ENCODE measurements at places on chromosomes 4 and X.

- no peak for DNase-seq
Measured at GRCh38 chrX:46758163-46758955, 559 bp downstream of the SLC9A7 start.

- no peak for DNase-seq
Measured at GRCh38 chrX:84339507-84340364, 151.7 kb upstream of the RPS6KA6 start.

DNA sequence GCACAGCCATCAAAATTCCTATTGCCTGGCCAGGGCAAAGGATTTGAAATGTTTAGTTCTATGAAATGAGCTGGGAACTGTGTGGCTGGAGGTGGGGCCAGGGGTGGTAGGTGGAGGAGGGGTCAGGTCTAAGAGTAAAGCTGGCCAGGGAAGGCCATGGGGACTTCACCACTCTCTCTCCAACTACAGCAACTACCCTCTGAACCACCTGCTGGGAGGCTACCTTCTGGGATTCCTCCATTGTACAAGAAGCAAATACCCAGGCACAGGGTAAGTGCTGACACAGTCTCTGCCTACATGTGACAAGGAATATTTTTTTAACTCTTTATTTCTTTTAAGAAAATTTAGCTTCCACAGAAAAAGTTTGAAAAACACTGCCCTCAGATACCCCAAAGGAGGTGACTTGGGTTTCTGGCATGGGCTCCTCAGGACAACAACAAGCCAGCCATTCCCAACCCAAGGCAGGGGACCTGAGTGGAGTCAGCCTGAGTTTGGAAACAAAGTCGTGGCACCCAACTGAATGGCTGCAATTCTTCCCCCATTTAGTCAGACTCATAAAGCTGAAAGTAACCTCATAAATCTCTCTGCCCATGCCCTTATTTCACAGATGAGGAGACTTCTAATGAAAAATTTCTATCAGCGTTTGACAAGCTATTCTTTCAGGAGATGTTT is 593.8 kb upstream of the DIPK2B start:
- no peak for DNase-seq

DNA sequence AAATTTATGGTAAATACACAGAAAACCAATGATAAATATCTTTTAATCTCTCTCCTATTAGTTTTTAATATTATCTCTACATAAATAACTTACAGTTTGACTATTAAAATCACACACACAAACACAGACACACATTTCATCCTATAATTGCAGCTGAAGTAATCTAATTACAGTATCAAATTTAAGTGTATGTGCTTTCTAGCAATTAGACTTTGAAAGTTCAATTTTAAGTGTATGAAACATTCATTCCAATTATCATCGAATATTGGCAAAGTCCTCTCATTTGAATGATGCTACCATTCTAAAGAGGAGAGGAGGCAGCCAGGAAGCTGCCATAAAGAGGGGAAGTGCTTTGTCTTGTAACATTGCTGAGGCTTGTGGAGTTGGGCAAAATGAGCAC is 221.2 kb upstream of the PABPC4L start:
- no peak for DNase-seq

GRCh38 chr4:173418639-173419038 is 19.7 kb upstream of the SCRG1 start:
- no peak for DNase-seq

DNA sequence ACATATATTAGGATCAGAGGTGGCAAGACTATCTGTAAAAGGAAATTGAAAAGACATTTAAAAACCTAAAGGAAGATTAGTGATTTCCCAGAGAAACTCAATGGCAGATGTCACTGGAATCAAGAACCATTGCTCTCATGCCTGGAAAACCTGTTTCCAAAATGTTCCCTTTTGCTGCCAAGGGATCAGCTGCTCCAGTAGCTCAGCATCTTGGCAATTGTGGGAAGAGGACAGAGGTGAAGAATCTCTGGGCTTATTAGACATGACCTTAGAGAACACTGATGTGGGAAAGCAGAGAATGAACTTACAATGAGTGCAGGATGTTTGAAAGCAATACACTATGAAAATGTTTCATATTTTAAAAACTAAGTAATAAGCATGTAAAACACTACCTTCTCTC is 98.3 kb downstream of the SHROOM3 start:
- DNase-seq: no peak

- DNase-seq: no peak
Measured at GRCh38 chr4:151417164-151417571, 8.2 kb downstream of the FHIP1A start.

DNA sequence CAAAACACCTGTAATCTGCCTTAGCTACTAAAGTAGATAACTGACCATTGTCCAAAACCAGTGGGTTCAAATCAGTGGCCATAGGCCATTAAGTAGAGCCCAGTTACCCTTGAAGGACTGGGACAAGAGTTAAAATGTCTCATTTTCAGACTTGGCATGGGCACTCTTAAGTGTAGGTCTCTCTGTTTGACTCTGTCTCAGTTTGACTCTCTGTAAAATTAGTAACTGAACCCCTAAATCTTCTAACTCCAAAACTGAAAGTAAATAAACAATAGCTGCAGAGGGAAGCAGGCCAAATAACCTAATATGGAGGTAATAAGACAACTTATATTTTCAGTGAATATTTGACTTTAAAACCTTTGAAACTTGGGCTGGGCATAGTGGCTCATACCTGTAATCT is 89.1 kb downstream of the SLC16A2 start:
- no peak for DNase-seq

DNA sequence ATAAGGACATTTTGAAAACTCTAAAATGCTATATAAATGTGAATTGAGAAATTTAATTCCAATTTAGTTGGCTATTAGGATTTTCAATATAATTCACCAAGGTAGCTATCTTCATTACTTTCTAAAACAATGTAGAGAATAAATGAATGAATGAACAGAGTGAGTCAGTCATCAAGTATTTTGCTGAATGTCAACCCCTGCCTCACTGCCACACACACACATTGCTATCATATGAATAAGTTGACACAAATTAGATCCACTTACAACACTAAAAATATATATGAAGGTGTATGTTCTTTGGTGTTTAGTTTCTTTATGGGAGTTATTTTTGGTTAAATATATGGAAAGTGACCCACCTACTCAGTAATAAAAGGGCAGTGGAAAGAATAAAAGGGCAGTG is 141.4 kb upstream of the SMIM10 start:
- no peak for DNase-seq

DNA sequence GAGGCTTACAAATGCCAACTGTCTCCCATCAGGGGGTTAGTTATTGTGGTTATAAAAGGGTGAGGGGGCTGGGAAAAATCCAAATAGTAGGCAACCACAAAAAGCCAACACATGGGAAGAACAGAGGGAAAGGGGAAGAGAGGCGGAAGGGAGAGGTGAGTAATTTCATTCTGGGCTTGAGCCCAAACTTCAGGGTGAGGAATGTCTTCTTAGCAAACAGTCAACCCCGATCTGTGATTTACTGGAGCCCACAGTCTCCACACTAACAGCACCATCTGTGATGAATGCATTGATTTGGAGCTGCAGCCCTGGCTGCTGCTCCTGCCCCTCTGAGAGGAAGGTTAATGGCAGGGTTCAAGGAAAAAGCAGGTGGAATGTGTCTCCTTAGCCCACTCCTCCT is 162.2 kb upstream of the GPR101 start:
- DNase-seq: no peak

- DNase-seq: no peak
Measured at GRCh38 chr4:170169699-170170098, 79.9 kb upstream of the AADAT start.

GRCh38 chr4:5114950-5115349 is 63.7 kb downstream of the STK32B start:
- DNase-seq: peak; percentile 16

- DNase-seq: no peak
Measured at GRCh38 chr4:164304101-164304639, 449.8 kb upstream of the SMIM31 start.

GRCh38 chrX:64976673-64977040 is 407 bp upstream of the ZC4H2 start:
- DNase-seq: no peak

- no peak for DNase-seq
Measured at GRCh38 chrX:19855700-19856381, 31.6 kb downstream of the SH3KBP1 start.

DNA sequence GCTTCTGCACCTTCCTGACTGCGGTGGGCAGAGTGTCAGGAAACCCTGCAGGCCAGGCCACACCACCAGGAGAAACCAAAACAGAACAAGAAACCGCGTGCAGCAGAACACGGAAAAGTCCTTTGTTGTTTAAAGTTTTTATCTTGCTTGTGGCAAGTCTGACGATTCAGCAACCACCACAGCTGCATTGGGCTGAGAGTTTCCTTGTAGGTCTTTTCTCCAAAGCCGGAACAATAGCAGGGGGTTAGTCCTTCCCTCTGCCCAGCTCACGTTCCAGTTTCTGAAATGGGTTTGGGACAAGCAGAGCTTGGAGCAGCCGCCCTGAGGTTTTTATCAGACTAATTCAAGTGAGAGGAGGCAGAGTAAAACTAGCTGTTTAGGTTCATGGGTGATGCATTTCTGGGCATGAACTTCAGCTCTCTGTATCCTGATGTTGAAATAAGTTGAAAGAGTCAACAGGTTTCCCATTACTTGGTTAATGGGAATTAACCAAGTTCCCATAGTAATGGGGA is 216.9 kb downstream of the PTTG2 start:
- DNase-seq: no peak

GRCh38 chr4:139554642-139554892 is 1.5 kb downstream of the SETD7 start:
- DNase-seq: no peak

- DNase-seq: no peak
Measured at GRCh38 chrX:134633832-134634231, 24.4 kb downstream of the PLAC1 start.

DNA sequence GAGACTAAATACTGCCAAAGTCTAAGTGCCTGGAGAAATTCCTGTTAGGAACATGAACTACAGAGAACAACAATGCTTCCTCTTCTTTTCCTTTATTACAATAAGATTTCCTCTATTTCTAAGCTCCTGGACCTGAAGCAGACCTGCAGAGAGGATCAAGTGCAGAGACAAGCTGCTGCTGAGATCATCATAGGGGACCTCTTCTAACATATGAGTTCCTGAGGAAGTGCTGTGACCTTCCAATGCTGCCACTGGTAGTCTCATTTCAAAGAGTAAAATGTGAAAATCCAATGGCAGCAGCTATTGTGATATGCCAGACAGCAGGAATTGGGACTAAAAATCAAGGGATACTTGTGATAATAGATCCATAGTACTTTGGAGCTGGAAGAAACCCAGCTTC is 28.0 kb downstream of the CCNG2 start:
- no peak for DNase-seq

DNA sequence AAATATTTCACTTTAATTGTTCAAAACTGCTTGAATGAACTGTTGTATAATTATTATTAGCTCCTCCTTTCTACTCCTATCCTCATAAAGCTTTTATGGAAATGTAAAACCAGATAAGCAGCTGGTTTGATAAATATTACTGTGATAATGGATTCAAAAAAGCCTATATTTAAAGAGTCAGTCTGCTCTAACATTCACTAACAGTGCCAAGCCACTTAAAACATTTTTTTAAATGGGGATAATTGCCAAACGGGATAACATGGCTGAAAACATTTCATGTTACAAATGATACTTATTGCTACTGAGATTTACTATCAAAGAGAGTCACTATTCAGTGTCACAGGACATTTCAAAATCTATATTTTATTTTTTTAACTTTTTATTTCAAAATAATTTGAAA is 17.4 kb downstream of the ARHGAP24 start:
- DNase-seq: no peak

- DNase-seq: no peak
Measured at GRCh38 chr4:152166567-152166966, 369.3 kb downstream of the FBXW7 start.

- DNase-seq: no peak
Measured at GRCh38 chr4:89338206-89338605, 30.6 kb upstream of the GPRIN3 start.

DNA sequence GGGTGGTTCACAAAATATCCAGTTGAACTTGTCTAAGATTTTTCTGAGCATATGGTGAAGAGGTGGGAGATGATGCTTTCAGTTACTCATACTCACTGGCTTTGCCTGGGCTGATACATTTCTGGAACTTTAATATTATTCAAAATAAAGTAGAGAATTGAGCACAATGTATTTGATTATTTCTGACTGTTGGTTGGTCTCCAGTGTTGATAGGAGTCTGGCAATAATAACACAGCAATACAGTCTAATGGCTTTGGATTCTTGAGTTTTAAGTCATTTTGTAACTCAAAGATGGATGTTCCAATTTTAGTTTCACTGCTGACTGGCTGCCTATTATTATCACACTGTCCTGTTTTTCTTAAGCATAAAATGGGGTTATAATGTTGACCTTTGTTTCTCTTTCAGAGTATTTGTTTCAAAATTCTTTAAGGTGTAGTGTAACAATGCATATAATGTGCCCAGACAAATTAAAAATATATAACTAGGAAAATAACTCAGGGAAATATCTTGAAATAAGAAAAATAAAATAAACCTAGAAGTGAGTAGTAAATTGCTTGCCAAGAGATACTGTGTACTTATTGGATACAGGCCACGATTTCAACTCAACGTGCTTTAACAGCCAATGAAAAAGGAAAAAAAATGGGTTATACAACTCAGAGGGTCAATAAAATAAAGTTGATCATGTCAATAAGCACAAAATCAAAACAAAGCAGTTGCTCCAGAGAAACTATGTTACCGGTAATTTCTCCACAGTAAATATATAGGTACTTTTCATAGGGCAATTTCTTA is 99.0 kb downstream of the ARSJ start:
- DNase-seq: no peak

- DNase-seq: no peak
Measured at GRCh38 chr4:159185591-159186023, 82.7 kb downstream of the RAPGEF2 start.

GRCh38 chrX:23779025-23779424 is 3.9 kb upstream of the SAT1 start:
- no peak for DNase-seq

DNA sequence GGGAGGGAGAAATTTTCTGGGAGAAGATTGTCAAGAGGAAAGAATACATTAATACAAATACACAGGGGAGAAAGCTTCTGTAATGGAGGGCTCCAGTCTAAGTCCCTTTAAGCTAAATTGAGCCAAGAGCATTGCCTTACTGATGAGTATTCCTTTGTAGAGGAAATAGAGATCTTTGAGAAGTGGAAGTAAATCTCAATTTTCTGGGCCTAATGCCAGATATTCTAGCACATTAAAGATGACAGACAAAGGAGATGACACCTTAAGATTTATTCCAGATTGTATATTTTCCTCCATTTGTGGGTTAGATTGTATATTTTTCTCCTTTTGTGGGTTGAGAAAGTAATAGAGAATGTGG is 28.5 kb upstream of the SMAD1 start:
- DNase-seq: no peak

- no peak for DNase-seq
Measured at GRCh38 chr4:99876946-99877345, 17.3 kb downstream of the LAMTOR3 start.

- DNase-seq: no peak
Measured at GRCh38 chr4:108779958-108780357, 17.1 kb upstream of the ETNPPL start.

DNA sequence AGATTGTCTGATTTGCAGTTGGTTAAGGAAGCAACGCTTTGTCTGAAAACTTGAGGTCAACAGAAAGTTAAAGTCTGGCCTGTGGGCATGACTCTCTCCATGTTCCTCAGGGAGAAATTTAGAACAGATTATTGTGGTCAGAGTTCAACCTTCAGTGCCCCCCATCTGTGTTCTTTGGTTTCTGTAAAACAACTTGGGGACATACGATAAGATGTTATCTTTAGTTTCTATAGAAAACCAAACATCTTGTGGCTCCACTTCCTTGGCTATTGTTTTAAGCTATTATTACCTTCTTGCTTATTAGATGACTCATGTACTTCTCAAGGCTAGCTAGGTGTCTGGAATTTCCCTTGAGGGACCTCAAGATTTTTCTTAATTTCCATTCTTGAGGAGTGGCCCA is 507.7 kb downstream of the PDHA2 start:
- DNase-seq: no peak

Measured in GM04504 (cell line).